Astrocyte (in vitro differentiated cells and primary cell): ENCODE measurements at places on chromosomes 3 and 15. TPM values are rescaled to one million over a fixed set of nuclear protein-coding genes. Genes with fewer than 3 reads are reported as not detected.

- H3K4me3 ChIP-seq: no peak overlapping the region
- H3K4me1 ChIP-seq: peaks cover 12% of the 10 kb centered on the region
- H3K36me3 ChIP-seq: no peaks in the 10 kb centered on the region
- H3K27ac ChIP-seq: no peak overlapping the region
- DNase-seq: no peak
- H3K27me3 ChIP-seq: no peaks in the 10 kb centered on the region
These were observed 14.9 kb downstream of the ARL8B start for GRCh38 chr3:5136919-5137429.

SLC6A1 gene
- 0.30 and 0.46 TPM in 2 replicates for total RNA-seq

SLC7A14 gene
- total RNA-seq: 0.23 TPM in 1 of 2 replicates, not detected in the other

DNA sequence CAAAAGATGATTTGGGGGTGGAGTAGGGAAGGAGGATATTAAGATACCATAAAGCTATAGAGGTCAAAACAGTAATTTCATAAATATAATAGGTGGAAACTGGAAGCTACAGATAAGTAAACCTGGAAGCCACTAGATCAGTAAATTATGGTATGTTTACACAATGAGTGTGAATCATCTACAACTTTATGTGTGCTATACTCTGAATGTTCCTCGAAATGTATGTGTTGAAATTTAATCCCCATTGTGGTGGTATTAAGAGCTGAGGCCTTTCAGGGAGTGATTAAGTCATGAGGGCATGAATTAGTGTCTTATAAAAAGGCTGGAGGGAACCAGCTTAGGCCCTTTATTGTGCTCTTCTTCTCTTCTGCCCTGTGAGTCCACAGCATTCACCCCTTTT is 25.2 kb downstream of the EOMES start:
- H3K27me3 ChIP-seq: no peaks in the 10 kb centered on the region
- H3K36me3 ChIP-seq: no peaks in the 10 kb centered on the region
- H3K4me3 ChIP-seq: no peak overlapping the region
- no peak overlapping the region for H3K27ac ChIP-seq

C3orf20 gene
- total RNA-seq: 0.16 TPM in 1 of 2 replicates, not detected in the other

DNA sequence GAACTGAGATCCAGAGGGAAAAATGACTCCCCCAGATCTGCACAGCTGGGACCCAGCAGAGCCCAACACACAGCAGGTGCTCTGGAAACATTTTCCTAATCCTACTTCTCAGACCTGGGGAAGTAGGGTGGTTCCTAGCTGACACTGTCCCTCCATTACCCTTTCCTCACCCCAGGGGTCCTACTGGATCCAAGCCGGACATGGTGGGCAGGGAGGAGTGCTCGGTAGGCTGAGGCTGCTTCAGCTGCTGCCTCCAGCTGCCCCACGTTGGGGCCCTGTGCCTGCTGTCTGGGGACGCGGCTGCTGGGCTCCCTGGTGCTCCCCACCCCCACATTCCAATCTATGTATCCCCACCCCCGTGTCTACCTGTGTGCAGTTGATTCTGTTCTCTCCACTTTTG is 29.8 kb upstream of the SLC6A6 start:
- H3K27me3 ChIP-seq: peaks cover 2% of the 10 kb centered on the region
- no peaks in the 10 kb centered on the region for H3K36me3 ChIP-seq
- peaks cover 15% of the 10 kb centered on the region for H3K4me1 ChIP-seq
- no peak overlapping the region for H3K27ac ChIP-seq

ASB14 gene
- total RNA-seq: not detected in 2 replicates

DNA sequence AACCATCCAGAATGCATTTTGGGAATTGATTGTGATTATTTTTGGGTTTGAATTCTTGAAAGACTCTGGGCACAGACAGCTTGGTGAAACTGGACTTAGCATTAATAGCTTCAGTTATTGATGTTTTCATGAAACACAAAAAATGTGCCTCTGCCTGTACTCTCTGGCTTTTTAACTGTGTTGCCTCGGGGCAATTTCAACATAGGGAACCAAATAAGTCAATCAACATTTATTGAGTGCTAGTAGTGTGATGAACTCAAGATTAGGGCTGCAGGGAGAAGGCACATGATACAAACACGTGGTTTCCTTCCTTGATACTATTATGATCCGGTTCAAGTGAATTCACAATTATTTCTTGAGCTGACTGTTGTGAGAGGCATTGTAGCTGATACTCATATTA is 50.8 kb downstream of the UNC13C start:
- no peak overlapping the region for H3K4me3 ChIP-seq
- no peaks in the 10 kb centered on the region for H3K4me1 ChIP-seq
- no peaks in the 10 kb centered on the region for H3K27me3 ChIP-seq
- no peaks in the 10 kb centered on the region for H3K36me3 ChIP-seq
- DNase-seq: no peak

MOBP gene
- 0.16 and 0.41 TPM in 2 replicates for total RNA-seq

GRCh38 chr3:127475391-127475790 is 115.1 kb downstream of the TPRA1 start:
- H3K27ac ChIP-seq: no peak overlapping the region
- H3K27me3 ChIP-seq: peaks cover 5% of the 10 kb centered on the region
- H3K4me1 ChIP-seq: no peaks in the 10 kb centered on the region
- no peaks in the 10 kb centered on the region for H3K36me3 ChIP-seq
- DNase-seq: no peak

DNA sequence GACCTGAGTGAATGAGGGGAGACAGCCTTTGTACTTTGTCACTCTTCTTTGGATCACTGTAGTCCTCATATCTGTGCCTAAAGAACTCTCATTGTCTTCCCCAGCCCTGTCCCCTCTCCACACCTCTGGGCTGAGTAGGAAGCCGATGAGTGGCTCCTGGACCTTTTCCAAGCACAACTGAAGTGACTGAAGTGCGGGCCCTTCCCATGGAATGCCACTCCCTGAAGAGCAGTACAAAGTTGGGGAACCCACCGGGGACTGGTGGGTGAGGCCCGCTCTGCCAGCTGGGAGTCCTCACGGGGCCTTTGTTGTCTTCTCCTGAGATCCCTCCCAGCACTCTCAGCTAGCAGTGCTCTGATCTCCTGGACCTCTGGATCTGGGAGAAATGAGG is 90.1 kb downstream of the AAGAB start:
- H3K4me1 ChIP-seq: peaks cover 47% of the 10 kb centered on the region
- no peaks in the 10 kb centered on the region for H3K27me3 ChIP-seq
- no peak overlapping the region for H3K4me3 ChIP-seq
- H3K36me3 ChIP-seq: peaks cover 8% of the 10 kb centered on the region
- peak overlapping the region; percentile 96 for H3K27ac ChIP-seq

- no peaks in the 10 kb centered on the region for H3K36me3 ChIP-seq
- H3K27me3 ChIP-seq: no peaks in the 10 kb centered on the region
- no peak overlapping the region for H3K4me3 ChIP-seq
These were observed 147.1 kb upstream of the LPP start for GRCh38 chr3:188006726-188007393.

DNA sequence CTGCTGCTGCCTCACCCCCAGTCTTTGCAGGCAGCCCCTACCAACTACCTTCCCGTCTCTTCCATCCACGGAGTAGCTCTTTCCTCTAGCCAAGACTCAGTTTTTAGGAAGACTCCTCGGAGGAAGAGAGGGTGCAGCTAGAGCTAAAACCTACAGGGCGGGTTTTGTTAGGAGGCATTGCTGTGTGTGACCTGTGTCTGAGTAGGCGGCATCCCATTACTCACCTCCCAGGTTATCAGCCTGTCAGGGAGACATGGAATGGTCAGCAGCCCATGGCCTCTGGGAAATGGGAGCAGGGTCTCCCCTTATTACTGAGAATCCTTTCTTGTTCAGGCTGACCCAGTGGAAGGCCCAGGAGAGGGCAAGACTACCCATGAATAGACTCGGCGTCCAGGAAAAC is 43.8 kb upstream of the FGD5 start:
- no peak overlapping the region for H3K4me3 ChIP-seq
- H3K27me3 ChIP-seq: no peaks in the 10 kb centered on the region
- H3K27ac ChIP-seq: no peak overlapping the region
- H3K36me3 ChIP-seq: no peaks in the 10 kb centered on the region
- no peaks in the 10 kb centered on the region for H3K4me1 ChIP-seq

GRCh38 chr15:31148297-31149087 is 47.0 kb upstream of the TRPM1 start:
- no peak for DNase-seq
- peaks cover 9% of the 10 kb centered on the region for H3K27me3 ChIP-seq
- H3K27ac ChIP-seq: no peak overlapping the region
- H3K36me3 ChIP-seq: no peaks in the 10 kb centered on the region
- no peak overlapping the region for H3K4me3 ChIP-seq

GABRB3 gene
- total RNA-seq: 43.2 and 47.9 TPM in 2 replicates

CHRM5 gene
- total RNA-seq: 0.07 TPM in 1 of 2 replicates, not detected in the other

- no peak overlapping the region for H3K27ac ChIP-seq
- no peak overlapping the region for H3K4me3 ChIP-seq
- H3K27me3 ChIP-seq: peaks cover 5% of the 10 kb centered on the region
- peak; percentile 86 for DNase-seq
- H3K36me3 ChIP-seq: no peaks in the 10 kb centered on the region
These were observed 6.9 kb upstream of the IL16 start for GRCh38 chr15:81189583-81190283.

ISL2 gene
- 1.3 and 2.1 TPM in 2 replicates for total RNA-seq

LYZL4 gene
- not detected in 2 replicates for total RNA-seq

IQCH gene
- total RNA-seq: 1.9 and 2.7 TPM in 2 replicates

- no peak overlapping the region for H3K4me3 ChIP-seq
- peaks cover 3% of the 10 kb centered on the region for H3K27me3 ChIP-seq
- H3K27ac ChIP-seq: no peak overlapping the region
- H3K36me3 ChIP-seq: no peaks in the 10 kb centered on the region
- no peaks in the 10 kb centered on the region for H3K4me1 ChIP-seq
These were observed 72.6 kb downstream of the CCR1 start for GRCh38 chr3:46135475-46135874.

GRCh38 chr15:92075764-92076163 is 222.3 kb downstream of the SLCO3A1 start:
- peaks cover 6% of the 10 kb centered on the region for H3K4me1 ChIP-seq
- no peaks in the 10 kb centered on the region for H3K36me3 ChIP-seq
- no peak overlapping the region for H3K4me3 ChIP-seq

GRCh38 chr15:62124973-62125303 is 40.1 kb downstream of the C2CD4B start:
- no peak for DNase-seq
- no peaks in the 10 kb centered on the region for H3K4me1 ChIP-seq
- no peaks in the 10 kb centered on the region for H3K27me3 ChIP-seq

NDN gene
- 59.5 and 61.6 TPM in 2 replicates for total RNA-seq

DNA sequence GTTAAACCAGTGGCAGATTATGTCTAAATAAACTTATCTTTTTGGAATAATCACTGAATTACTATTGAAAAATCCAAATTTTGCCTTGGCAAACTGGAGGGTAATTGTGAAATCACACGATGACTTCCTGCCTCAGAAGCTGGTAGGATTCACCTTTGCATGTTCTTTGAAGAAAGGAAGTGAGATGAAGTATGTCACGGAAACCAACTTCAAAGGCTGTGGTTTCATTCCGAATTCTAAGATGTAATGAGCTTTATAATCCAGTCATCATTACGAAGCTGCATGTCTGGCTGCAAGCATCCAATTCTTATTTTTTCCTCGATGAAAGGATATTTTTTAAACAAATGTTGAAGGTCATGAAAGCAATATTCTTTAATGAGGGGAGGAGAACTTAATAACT is 15.0 kb upstream of the ZBED2 start:
- no peaks in the 10 kb centered on the region for H3K36me3 ChIP-seq
- no peak overlapping the region for H3K4me3 ChIP-seq
- no peaks in the 10 kb centered on the region for H3K27me3 ChIP-seq
- DNase-seq: peak; percentile 44
- no peak overlapping the region for H3K27ac ChIP-seq
- no peaks in the 10 kb centered on the region for H3K4me1 ChIP-seq

DNA sequence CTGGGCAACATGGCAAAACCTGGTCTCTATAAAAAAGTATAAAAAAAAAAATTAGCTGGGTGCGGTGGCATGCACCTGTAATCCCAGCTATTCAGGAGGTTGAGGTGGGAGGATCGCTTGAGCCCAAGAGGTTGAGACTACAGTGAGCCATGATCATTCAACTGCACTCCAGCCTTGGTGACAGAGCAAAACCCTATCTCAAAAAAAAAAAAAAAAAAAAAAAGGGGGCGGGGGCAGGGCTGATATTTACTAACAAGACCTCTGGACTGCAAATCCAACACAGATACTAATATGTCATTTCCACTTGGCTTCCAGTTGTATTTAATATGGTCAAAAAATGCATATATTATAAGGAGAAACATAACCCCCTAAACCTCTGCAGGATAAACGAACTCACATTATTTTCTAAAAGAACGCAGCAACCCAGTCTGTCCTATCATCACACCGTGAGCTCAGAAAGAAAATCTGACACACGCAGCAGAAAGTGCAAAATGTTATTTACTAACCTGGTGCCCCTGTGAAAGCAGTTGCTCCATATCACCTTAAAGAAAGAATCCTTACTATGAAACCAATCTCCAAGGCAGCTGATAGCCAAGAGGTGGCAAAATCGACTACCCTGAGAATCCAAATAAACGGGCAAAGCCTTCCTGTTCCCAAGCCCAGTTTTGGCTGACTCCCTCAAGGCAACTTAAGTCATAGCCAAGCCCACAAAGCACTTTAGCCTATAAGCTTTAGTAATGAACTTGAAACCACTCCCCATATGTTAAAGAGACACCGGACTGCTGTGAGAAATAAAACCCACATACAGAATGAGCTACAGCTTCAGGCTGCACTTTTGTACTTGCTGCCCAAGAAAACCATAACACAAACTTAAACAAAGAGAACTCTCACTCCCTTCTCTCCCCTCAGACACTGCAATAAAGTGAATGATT is 39.3 kb downstream of the PLD1 start:
- peak overlapping the region; percentile 7 for H3K27ac ChIP-seq
- no peaks in the 10 kb centered on the region for H3K27me3 ChIP-seq
- peaks cover 4% of the 10 kb centered on the region for H3K4me1 ChIP-seq
- H3K4me3 ChIP-seq: peak overlapping the region; percentile 56
- no peaks in the 10 kb centered on the region for H3K36me3 ChIP-seq
- peak; percentile 84 for DNase-seq

DNA sequence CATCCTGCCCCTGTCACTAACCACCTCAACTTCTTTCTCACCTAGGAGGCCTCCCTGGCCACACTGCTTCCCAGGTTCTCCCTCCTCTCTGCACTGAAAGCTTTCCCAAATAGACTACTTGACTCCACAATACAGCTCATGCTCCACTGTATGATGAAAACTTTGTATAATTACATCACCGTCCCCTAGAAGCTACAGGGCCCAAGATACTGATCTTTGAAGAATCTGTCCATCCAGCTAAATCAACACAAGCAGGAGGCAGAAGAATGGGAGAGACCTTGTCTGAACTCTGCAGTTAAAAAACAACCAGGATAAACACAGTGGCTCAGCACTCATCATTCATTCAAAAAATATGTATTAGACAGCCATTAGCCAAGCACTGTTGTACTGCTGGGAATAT is 26.4 kb upstream of the RPS17 start:
- no peaks in the 10 kb centered on the region for H3K27me3 ChIP-seq
- H3K36me3 ChIP-seq: no peaks in the 10 kb centered on the region
- H3K4me3 ChIP-seq: no peak overlapping the region
- no peak overlapping the region for H3K27ac ChIP-seq
- H3K4me1 ChIP-seq: peaks cover 16% of the 10 kb centered on the region

DNA sequence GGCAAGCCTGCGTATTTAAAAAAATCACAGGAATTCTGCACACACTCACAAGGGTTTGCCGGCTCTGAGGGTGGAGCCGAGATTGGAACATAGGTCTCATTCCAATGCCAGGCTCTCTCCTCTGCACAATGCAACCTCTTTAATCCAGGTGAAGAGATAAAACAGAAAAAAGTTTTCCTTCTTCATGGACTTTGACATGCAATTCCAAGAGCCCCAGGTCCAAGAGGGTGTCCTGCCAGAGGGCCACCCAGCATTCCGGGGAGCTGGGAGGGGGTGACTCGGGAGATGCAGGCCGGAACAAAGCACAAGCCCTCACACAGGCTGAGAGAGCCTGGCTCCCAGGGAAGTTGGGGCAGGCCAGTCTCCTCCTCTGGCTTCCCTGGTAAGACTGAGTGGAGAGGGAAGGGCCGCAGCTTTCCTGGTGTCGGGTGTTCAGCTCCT is 6.7 kb upstream of the SLC12A8 start:
- peaks cover 6% of the 10 kb centered on the region for H3K4me1 ChIP-seq
- DNase-seq: no peak
- no peak overlapping the region for H3K4me3 ChIP-seq
- no peaks in the 10 kb centered on the region for H3K27me3 ChIP-seq
